ENCODE measurements at places on chromosomes 3 and 15.

- DNase-seq: peak; percentile 56
These were observed 6.1 kb downstream of the TRMT10C start for GRCh38 chr3:101567528-101568317.

DNA sequence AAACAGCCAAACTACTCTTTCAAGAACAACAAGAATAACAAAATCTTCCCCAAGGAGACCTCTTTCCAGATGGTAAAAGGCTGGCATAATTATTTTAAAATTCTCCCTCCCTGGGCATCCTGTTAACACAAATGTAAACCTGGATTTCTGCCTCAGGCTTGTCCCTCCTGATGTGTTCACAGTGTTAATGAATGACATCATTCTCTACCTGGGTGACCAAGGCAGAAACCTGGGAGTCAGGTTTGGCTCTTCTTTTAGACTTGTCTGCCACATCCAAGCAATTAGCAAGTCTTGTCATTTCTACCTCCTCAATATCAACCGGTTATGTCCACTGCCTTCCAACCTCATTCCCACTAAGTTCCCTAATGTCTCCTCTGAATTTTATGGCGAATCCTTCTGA, 368.7 kb upstream of the TBL1XR1 start:
- no peak for DNase-seq

DNA sequence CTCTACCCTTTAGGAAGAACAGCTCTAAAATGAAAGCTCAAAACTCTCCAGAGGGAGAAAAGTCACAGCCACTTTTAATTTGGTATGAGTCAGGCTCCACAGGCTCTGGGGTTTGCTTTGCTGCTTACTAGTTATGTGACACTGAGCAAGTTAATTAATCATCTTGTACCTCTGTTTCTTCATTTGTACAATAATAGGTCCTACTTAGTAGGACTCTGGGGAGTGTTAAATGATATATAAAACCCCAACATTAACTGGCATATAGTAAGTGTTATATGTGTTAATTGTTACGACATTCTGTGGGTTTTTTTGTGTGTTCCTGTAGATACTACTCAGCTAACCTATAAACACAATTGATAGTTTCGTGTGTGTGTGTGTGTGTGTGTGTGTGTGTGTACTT, 6.6 kb downstream of the ACKR2 start:
- no peak for DNase-seq

- no peak for DNase-seq
These were observed 48.5 kb downstream of the PTH1R start for GRCh38 chr3:46926039-46926438.

DNA sequence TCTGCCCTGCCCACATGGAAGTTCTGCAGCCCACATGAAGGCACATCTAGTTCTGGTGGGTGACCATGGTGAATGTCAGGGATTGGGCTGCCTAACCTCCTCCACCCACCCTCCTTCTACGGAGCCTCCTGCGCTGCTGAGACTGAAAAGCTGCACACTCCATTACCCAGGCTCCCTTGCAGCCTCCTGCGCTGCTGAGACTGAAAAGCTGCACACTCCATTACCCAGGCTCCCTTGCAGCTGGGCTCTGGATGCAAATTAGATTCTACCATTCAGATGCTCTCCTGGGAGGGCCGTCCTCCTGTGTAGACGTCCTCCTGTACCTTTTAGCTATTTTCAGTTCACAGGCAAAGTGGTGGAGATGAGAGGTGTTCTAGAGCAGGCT, 32.1 kb downstream of the POMGNT2 start:
- DNase-seq: no peak

DNA sequence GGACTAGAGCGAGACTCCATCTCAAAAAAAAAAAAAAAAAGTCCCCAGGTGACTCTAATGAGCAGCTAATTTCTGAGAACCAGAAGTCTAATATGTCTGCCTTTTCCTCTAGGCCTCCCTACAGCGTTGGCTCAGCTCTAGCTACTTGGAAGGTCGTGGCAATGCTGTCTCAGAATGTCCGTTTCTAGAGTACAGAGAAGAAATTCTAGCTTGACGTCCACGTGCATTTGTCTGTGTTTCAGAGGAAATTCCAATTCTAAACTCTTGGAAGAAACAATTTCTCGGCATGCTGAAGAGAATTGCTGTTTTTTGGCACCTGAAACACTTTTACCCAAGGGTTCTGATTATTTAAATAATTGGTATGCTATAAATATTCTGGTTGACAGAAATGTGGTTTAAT, 78.8 kb downstream of the SOX2 start:
- no peak for DNase-seq

DNA sequence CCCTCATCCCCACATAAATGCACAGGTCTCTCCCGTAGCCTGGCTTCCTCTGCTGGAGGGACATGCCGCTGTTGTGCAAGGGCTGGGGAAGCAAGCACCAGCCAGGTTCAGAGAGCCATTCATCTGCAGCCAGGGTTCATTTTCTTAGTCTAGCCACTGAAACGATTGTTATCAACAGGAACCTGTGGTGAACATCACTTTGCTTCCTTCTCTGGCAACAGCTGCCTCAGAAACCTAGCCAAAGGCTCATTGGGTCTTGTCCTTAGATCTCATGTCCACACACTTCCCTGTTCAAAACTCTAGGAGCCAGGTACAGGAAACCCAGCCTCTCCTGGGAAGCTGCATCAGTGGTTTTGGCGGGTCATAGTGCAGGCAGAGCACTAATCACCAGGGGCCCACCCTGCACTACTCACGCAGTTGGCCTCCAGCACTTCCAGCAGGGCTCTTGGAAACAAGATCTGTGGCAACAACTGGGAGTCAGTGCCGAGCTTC, 47.0 kb downstream of the OXNAD1 start:
- DNase-seq: no peak

- no peak for DNase-seq
These were observed 39.8 kb downstream of the TUBGCP4 start for GRCh38 chr15:43410572-43411214.

DNA sequence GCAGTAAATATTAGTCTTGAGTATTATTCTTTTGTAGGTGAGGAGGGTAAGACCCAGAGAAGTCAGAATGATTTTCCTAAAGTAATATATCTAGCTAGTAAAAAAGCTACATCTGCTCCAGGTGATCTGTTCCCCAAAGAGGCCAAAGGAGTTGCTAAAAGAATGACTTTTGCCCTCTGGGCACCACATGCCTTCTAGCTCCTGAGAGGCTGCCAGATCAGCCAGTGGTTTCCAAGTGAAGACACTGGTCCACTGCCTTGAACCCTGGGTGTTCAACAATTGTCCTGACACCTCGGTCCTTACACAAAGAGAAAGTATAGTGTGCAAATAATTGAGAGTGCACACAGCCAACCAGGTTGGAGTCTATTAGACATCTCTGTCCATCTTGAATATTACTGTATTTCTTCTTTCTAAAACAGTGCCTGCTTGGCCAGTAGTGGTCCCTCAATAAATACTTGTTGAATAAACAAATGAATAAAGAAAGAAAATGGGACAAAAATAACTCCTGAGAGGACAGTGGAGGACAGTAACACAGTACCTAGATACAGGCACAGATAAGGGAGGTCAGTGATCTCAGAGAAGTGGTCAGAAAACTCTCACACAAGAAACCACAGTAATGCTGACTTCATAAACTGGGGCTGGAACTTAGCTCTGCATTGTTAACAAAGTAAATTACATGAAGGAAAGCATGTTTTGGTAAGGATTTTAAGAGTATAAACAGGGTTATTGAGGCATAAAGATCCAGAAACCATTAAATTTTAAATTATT, 56.6 kb upstream of the CSTA start:
- no peak for DNase-seq

GRCh38 chr15:69725275-69725674, 272.7 kb downstream of the RPLP1 start:
- no peak for DNase-seq

GRCh38 chr15:27250223-27250622, 279.2 kb downstream of the GABRG3 start:
- DNase-seq: no peak

DNA sequence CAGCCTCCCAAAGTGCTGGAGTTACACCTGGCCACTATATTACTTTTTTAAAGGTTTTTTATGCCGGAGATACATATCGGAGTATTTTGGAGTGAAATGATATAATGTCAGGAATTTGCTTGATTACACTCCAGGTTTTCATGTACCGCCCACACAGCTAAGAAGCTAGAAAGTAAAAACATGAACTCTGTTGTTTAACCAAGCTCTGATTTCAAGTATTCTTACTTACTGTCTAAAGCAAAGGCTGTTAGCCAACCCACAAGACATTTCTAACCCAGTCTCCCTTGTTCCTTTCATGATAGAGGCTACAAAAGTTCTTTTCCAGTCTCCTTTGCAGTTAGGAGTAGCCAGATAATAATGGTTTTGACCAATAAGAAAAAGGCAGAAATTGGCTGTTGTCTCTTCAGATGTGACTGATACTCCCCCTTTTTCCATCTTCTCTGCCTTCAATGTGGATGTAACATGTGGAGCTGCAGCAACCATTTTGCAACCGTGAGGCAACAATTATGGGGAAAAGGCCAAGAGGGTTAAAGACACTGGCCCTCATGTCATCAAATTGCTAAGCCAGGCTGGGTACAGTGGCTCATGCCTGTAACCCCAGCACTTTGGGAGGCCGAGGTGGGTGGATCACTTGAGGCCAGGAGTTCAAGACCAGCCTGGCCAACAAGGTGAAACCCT, 6.1 kb upstream of the CP start:
- no peak for DNase-seq

GRCh38 chr3:39812537-39812936, 3.1 kb downstream of the MYRIP start:
- DNase-seq: no peak

DNA sequence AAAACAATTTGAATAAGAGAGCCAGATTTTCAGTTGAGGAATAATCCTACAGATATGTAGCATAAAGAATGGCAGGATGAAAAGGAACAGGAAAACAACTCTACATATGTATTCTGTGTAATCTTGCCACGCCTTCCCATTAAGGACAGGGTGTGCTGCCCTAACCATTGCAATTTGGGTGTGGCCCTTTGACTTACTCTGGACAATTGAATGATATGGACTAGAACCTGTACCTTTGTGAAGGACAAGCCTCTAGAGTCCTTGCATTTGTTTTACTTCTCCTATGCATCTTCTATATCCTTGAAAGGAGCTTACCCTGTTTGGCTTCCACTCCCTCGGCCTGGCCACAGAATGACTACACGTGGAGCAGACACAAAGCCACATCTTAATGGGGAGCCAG, 1261.6 kb upstream of the GBE1 start:
- no peak for DNase-seq

DNA sequence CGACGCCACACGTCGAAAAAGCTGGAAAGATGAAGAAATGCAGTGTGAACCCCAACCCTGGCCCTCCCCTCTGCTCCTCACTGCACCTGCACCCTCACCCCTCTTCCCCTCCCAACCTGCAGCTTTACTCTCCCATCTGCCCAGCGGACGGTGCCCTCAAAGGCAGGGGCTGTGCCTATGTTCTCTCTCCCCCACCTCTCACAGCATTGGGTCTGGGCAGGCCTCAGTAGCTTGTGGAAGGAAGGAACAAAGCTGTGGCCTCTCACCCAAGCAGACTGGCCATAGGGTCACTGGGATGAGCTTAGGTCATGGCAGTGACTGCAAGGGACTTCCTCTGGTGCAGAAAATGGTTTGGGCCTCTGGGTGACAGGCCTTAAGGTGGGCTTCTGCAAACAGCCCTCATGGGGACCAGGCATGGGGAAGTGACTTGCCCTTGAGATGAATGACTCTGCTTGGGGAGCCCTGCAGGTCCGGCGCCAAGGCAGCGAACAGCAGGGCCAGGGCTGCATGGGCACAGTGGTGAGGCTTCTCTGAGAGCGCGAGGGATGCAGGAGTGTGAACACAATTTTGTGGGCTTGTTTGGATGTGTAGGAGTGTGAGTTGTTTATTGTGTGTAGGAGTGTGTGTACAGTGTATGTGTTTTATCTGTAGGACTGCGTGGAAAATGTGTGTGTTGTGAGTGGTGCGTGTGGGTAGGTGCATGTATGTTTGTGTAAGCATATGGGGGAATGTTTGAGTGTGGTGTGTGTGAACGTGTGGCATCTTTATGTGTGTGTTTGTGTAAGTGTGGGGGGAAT, 29.2 kb downstream of the SRPRB start:
- no peak for DNase-seq

DNA sequence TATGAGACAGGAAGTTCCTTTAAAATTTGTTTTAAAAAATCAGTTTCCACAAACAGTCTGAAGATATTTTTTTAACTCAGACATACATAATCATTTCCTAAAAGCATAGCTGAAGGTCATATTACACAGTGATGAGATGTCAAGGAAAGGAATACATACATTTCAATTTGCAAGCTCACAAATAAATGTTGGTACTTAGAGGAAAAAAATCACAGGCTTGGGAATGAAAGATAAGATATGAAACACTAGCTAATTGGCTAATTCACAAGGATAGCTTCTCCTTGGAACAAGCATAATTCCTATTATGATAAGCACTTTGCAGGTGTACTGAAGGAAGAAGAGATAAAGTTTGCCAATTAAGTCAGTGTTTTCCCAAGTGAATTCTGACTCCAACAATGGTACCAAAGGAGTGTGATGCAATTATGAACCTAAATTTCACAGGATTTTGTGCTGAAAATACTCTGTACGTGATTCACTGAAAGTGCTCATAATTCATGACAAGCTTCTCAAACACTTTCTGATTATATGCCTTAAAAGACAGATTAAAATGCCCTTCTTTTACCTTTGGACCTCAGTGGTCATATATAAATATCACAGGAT, 112.4 kb downstream of the FRMD5 start:
- DNase-seq: no peak

DNA sequence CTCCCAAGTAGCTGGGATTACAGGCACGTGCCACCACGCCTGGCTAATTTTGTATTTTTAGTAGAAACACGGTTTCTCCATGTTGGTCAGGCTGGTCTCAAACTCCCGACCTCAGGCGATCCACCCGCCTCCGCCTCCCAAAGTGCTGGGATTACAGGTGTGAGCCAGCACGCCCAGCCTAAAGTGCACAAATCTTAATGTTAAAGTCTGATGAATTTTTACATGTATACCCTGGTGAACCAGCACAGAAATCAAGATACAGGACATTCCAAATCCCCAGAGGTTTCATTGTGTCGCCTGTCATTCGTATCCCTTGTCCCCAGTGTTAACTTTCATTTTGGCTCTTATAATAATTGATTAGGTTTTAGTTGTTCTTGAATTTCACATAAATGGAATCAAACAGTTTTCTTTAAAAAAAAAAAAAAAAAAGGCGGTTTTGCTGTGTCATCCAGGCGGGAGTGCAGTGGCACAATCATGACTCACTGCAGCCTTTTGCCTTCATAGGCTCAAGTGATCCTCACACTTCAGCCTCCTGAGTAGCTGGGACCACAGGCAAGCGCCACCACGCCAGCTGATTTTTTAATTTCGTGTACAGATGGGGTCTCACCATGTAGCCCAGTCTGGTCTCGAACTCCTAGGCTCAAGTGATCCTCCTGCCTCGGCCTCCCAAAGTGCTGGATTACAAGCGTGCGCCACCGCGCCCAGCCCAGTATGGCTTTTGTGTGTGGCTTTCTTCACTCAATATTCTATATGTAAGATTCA, 1.5 kb upstream of the TM4SF19 start:
- DNase-seq: no peak
